SK-N-DZ (cell line): ENCODE measurements at places on chromosomes 5 and 9.
A peak's percentile ranks its signal among the peaks of the same experiment; 100 is the strongest.

DNA sequence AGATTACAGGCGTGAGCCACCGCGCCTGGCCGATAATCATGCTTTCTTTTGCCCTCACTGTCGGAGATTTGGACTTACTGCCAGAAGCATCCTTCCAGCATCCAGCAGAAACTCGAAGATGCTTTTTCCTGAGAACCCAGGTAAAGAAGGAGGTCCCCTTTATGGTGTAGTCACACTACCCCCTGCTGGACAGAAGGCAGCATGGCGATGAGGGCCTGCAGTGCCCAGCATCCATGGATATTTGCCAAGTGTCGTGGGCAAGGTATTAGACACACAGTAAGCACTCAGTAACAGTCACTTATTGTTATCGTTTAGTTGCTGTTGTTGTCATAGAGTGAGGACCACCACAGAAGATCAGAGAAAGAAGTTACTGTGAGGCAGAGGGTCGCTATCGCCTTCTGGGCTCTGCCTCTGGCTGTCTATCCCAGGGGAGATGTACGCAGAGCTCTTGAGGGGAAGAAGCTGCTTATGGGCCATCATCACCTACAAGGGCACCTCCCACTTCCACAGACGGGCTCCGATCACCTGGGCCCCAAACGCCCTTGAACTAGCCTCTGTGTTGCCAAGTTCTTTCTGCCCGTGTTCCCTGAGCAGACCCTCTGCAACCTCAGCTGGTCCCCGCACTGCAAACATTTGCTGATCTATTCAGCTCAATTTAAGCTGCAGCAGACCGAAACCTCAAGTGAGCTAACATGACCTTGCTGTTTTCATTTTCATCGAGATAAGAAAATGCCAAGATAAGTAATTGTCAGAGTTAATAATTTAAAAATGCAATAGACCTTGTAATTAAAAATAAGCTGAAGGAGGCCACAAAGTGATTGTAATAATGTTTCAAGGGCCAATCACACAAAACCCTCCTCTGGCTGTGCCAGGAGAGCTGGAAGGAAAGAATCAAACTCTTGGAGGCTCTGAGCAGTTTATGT lies 23.9 kb downstream of the C5orf15 start:
- peak; percentile 78 for DNase-seq

DNA sequence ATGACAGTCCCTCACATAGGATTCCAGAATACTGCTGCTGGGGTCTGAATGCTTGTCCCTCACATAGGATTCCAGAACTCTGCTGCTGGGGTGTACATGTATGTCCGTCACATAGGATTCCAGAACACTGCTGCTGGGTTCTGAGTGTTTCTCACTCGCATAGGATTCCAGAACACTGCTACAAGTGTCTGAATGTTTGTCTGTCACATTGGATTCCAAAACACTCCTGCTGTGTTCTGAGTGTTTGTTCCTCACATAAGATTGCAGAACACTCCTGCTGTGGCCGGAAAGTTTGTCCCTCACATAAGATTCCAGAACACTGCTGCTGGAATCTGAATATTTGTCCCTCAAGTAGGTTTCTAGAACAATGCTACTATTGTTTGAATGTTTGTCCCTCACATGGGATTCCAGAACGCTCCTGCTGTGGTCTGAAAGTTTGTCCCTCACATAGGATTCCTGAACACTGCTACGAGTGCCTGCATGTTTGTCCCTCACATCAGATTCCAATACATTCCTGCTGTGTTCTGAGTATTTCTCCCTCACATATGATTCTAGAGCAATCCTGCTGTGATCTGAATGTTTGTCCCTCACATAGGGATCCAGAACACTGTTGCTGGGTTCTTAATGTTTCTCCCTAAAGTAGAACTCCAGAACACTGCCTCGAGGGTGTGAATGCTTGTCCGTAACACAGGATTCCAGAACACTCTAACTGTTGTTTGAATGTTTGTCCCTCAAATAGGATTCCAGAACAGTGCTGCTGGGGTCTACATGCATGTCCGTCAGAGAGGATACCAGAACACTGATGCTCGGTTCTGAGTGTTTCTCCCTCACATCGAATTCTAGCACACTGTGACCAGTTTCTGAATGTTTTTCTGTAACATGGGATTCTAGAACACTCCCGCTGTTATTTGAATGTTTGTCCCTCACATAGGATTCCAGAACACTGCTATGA lies 200.4 kb downstream of the FOXD4L6 start:
- no peak for DNase-seq

GRCh38 chr9:34552606-34552981 lies 29.8 kb upstream of the ENHO start:
- DNase-seq, result no peak

DNA sequence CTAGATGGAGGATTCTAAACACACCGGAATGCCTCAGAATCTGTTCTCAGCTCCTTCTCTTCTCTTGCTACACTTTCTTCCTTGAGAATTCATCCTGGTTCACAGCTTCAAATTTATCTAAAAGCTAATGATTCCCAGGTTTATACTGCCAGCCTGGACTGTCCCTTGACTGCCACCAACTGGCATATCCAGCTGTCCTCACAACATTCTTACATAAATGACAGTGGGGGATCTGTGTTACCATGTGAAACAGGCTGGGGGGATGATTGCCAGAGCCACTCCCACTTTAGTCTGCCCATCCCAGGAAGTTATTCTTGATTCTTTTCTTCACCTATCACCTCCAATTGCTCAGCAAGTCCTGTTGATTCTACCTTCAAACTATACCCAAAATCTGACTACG lies 27.2 kb upstream of the ZFR start:
- DNase-seq, result no peak

DNA sequence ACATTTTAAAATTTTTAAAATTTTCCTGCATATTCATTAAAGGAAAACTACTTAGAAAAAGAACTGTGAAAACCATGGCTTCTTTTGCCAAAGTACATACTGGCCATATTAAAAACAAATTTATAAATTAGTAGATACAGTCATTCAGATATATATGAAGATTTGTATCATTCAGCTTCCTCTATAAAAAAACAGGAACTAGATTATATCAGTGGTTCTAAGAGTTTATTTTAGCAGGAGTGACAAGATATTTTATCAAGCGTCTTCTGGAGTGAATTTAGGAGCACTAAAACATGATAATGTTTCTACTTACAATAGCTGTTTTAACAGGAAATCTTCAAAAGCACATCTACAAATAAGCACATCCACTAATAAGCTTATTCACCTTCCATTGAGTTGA lies 171.4 kb downstream of the RAPGEF6 start:
- DNase-seq, result no peak

- DNase-seq, result no peak
Measured at GRCh38 chr9:127458921-127459320, 7.6 kb downstream of the LRSAM1 start.

DNA sequence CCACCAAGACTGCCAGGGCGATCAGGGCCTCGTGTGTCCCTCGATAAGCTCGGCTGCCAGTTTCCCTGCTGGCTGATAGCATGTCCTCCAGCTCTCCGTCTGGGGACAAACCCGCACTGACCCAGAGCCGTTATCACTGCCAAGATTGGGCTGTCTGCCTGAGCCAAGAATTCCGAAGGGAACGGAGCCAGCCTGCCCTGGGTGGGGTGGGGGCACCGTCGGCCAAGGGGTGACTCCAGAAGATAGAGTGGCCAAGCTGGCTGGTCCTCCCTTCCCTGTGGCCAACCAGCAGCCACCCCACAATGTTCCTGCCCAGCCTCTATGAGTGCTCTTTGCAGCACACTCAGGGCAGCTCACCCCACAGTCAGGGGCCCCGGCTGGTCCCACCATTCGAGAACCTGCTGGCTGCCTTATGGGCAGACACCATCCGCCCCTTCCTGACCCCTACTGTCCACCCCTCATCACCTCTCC lies 29.4 kb downstream of the HRH2 start:
- no peak for DNase-seq

GRCh38 chr9:132585954-132586829 lies 3.8 kb downstream of the BARHL1 start:
- DNase-seq, result no peak
